ENCODE measurements at places on chromosomes 5 and 9.

DNA sequence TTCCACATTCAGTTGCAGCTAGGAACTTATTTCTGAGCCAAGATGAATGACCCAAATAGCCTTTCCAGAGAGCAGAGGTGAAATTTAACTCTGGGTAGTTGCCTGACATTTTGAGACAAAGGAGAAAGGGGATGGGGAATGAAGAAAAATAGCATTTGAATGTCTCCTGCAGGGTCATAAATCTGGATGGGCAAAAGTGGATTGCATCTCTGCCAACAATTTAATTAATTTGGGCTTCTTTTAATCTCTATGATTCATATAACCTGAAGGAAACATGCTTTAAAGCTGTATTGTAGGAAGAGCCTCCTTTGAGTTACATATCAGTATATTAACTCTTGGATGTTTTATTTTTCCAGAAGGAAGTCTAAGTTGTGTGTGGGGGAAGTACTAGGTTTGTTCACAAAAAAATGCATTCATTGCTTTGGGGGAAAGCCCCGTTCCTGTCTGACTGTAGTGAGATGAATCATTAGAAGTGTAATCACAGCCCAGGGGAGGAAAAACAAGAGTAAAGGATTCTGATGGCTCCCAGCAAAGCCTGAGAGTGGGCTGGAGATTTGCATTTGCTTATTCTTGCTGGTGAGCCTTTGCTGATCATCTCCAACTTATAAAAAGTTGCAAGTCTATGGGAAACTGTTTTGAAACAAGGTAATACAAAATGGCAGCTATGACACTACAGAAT, 133.0 kb upstream of the IQGAP2 start:
- no peak for DNase-seq

- DNase-seq = peak; percentile 67
Measured at GRCh38 chr9:131590907-131591844, 45.9 kb downstream of the PRRT1B start.

GRCh38 chr5:14656898-14657297, 7.6 kb upstream of the OTULIN start:
- DNase-seq = no peak

GRCh38 chr5:59042201-59043055, 459.6 kb downstream of the RAB3C start:
- DNase-seq = no peak

DNA sequence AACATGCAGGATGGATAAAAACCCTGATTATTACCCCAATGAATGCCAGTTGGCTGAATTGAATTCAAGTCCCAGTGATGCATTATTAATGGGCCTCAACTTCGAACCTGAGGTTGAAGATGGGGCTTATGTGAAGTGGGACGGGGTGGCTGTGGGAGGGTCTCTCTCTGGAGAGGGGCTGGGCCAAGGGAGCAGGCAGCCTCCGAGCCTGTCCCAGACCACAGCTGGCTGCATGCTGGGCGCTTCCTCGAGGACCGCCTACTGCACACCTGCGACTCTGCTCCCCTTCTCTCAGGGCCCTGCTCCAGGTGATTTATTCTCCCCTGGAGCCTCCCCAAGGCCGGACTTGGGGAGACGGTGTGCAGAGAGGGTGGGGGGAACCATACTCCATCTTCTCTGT, 568.3 kb downstream of the CCDC171 start:
- no peak for DNase-seq

- DNase-seq = no peak
Measured at GRCh38 chr9:77020413-77021290, 1.2 kb downstream of the FOXB2 start.

- no peak for DNase-seq
Measured at GRCh38 chr9:78127279-78128225, 95.9 kb upstream of the GNAQ start.

- no peak for DNase-seq
Measured at GRCh38 chr5:40410231-40410861, 269.4 kb upstream of the PTGER4 start.

- no peak for DNase-seq
Measured at GRCh38 chr5:111859533-111860270, 102.7 kb upstream of the NREP start.

GRCh38 chr5:87268126-87268969, 665 bp downstream of the RASA1 start:
- DNase-seq = peak; percentile 71

DNA sequence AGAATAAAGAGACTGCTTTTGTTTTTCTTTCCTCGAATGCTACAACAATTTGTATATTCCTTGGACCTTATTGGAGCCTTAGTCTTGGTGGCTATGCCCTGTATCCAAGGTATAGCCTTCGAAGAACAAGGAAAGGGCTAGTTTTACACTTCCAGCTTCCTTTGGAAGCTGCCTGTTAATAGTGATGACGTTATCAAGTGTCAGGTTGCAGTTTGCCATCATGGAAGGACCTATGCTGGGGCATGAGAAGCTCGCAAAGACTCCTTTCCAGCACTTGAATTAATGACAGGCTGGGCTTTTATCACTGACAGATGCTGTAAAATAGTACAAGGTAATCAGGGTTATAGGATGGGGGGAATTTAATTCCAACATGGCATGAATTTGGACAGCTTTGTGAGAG, 157.9 kb downstream of the KDM4C start:
- DNase-seq = peak; percentile 28

DNA sequence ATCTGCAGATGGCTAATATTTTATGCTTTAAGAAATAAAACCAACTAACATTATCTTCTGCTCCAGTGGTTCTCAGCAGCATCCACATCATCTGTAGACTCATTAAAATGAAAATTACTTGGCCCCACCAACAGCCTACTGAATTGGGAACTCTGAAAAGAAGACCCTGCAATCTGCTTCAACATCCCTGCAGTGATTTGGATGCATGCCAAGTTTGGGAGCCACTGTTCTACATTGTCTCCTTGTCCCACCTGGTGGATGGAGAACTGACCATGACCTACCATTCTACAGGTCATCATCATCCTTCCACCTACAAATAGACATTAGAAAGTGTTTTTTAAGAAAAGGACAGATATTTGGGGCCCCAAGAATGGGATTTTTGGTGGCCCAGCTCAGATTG, 71.1 kb downstream of the ACER2 start:
- peak; percentile 91 for DNase-seq

DNA sequence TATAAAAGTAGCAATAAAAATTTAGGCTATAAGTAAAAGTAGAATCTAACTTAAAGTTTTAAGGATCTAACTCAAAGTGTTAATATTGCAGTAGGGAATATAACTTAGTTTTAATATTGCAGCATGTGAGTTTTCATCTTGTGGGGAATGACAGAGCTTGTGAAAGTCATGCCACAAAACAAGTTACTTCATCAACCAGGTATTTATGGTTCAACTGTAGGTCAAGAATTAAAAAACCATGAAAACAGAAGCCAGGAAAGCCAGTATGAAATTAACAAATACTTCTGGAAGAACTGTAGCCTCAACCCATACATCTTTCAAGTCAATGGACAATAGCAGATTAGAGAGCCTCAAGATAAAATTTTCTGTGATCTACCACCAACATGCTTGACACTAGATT, 19.0 kb downstream of the HMGCS1 start:
- DNase-seq = no peak

GRCh38 chr5:137292461-137293027, 206.6 kb downstream of the SPOCK1 start:
- no peak for DNase-seq

All from NCI-H146 (cell line).